ENCODE measurements at places on chromosomes 11 and 22.

DNA sequence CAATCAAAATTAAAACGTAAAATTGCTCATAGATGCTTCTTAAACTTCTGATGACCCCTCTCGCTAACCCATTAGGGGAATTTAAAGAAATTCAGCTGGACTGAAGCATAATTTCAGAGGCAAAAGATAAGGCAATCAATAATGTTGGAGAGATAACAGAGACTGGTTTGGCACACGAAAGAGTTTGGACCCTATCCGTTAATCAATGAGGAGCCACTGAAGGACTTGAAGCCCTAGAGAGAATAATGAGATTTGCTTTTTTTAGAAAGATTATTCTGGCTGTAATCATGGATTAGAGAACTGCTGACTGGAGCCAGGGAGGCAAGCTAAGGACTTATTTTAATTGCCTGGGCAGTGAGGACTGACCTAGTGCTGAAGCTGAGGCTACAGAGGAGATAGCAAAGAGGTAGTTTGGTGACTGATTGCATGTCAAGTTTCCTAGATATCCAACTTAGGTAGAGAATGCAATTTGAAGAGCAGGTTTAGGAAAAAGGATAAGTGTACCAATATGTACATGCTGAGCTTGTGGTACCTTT is 11.9 kb upstream of the ARHGAP42 start:
- DNase-seq: no peak

DNA sequence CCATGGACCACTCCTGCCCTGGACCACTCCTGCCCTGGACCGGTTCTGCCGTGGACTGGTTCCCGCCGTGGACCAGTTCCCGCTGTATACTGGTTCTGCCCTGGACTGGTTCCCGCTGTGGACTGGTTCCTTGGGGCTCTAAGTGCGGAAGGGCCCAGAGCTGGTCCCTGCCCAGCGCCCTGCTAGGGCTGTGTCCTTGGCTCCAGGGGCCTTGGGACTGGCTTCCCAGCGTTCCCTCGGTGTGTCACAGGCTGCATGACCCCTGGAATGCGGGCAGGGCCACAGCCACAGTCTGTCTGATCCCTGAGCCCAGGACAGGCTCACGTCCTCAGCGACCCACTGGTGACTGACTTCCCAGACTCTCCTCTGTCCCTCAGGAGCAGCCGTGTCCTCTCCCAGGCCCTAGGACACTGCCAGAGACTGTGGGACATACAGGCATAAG is 412.2 kb downstream of the TBC1D22A start:
- DNase-seq: no peak

DNA sequence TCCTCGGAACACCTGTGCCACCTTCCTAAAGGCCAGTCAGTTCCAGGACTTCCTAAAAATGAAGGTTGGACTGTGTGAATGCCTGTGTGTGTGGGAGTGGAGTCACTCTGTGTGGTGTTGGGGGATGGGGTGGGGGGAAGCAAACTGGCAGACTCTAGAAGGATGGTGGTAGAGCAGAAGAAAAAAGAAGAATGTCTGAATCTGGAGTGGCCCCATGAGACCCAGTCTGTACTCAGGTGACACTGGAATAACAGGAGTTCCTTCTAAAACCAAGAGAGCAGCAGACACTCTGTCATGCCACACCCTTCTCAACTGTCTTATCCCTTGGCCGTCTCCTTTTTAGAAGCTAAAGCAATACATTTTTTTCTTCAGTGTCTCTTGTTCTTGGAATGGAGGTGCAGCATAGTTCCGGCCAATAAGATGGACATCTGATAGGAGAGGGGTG is 82.9 kb downstream of the MAML2 start:
- no peak for DNase-seq

DNA sequence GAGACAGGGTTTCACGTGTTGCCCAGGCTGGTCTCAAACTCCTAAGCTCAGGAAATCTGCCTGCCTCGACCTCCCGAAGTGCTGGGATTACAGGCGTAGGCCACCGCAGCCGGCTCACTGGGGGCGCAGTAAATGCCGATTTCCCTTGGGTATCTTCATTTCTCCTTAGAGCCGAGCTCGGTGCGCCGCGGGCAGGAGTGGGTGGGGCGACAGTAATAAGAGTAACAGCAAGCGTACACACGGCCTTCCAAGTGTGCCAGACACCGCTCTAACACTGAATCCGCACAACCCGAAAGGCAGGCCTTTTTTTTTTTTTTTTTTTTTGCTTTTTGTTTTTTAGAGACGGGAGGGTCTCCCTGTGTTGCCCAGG is 500 bp upstream of the ADSL start:
- DNase-seq: peak; percentile 64

DNA sequence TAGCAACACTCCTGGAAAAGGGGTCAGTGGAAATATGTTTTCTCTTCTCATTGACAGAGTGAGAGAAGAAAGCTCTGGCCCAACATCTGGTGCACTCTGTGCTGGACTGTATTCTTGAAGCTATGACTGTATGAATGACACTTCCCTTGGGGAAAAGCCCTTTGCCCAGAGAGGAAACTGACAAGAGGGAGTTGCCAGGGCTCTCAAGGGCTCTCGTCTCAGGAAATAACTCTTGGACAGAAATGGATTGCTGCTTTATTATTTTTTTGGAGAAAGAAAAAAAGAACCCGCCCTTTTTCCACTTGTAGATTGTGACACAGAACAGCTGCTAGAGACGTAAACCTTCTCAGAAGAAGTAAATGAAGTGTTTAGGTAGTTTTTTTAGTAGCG is 11.4 kb downstream of the ETS1 start:
- DNase-seq: no peak

DNA sequence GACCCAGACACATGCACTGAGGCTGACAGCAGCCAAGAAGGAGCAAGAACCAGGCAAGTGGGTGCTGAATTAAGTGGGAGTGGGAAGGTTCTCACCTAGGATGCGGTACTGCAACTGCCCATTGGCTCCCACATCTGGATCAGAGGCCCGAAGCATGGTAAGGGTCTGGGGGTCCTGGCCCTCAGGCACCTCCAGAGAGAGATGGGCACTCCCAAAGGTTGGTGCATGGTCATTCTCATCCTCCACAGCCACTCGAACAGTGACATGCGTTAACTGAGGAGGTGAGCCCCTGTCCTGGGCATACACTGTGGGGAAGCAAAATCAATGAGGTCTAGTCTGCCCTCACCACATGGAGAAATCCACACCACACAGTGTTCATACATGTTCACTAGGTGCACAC is 9.3 kb upstream of the TPP1 start:
- no peak for DNase-seq

DNA sequence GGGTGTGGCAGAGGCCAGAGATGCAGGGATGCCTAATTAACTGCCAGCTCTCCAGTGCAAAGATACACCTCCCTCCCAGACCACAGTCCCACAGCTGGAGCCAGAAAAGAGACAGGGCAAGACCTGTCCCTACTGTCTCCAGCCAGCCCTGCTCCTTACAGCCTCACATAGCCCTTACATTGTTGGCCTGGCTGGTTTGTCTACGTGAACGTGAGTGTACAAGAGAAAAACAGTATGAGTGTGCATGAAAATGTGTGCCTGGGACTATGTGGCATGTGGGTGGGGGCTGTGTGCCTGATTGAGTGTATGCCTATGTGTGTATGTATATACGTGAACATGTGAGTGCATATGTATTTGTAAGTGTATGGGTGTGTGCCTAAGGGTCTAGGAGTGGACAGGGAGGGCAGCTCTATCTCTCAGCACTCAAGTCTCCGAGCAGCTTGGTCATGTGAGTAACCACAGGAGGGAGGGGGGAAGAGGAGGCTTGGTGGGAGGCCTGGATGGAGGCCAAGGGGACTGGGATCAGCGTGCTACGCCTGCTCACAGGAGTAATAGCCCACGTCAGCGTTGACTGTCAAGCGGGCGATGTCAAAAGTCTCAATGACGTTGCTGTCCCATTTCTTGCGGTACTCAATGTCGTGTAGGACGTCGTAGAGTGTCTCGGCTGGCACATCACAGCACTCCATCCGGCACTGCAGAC is 6.6 kb upstream of the ARAP1 start:
- no peak for DNase-seq

- peak; percentile 31 for DNase-seq
Measured at GRCh38 chr11:65496304-65497140, 2.3 kb upstream of the MALAT1 start.

GRCh38 chr11:18294862-18295261 is 27.1 kb downstream of the HPS5 start:
- DNase-seq: no peak

- no peak for DNase-seq
Measured at GRCh38 chr11:126153972-126154371, 57.5 kb downstream of the RPUSD4 start.

DNA sequence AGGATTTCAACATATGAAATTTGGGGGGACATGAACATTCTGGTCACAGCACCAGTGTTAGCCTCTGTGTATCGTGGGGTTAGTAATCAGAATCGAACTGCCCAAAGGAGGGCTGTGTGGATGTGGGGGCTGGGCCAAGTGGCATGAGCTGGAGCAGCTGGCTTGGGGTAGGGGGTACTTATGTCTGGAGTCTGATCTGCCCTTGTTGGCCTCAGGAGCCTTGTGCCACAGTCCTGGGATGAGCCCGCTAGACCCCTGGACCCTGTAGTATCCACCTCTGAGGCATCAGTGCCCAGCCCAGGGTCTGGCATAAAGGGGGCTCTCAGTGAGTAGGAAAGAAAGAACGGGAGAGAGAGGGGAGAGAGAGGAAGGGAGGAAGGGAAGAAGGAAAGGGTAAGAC is 67.3 kb downstream of the LRRC32 start:
- no peak for DNase-seq

DNA sequence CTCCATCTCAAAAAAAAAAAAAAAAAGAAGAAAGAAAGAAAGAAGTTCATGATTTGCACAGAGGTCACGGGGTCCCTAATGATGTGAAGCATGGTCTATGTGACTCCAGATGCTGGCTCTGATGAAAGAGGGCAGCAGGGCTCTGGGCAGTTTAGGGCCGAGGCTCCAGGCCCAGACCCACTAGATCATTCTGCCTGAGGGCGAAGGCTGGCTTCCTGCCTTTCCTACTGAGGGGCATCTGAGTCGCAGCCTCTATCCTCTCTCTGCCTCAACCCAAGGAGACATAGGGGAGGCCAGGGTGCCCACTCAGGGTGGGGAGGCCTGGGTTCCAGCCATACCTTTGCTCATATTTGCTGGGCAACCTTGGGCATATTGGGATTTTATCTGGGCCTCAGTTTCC is 4.8 kb downstream of the SLC35E4 start:
- no peak for DNase-seq

- DNase-seq: peak; percentile 62
Measured at GRCh38 chr11:2525166-2525861, 80.5 kb downstream of the KCNQ1 start.

DNA sequence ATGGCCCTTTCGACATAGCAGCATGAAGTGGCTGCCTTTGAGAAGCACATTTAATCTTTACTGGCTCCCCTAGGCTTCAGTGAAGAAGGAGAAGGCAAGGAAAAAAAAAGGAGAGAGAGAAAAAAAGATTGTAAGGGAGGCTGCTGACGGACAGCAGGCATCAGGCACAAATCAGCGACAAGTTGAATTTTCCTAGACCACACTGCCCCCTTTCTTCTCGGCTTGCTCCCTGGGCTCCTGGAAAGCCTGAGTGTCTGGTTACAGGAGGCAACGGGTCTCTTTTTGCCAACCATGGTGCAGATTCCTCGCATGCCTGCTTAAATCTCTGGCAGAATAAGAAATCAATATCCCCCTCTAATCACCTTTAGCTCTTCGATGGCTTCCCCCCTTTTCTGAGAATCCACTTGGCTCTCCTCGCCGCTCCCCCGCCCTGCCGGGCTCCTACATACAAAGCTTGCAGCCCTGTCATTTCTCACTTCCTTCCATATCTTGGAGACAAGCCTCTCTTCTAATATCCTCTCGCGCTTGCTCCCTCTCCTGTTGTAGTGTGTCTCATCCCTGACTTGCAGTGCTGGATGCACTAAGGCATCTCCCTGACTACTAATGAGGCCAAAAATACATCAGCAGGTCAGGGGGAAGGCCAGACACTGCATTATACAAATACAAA is 14.3 kb downstream of the BLID start:
- no peak for DNase-seq

DNA sequence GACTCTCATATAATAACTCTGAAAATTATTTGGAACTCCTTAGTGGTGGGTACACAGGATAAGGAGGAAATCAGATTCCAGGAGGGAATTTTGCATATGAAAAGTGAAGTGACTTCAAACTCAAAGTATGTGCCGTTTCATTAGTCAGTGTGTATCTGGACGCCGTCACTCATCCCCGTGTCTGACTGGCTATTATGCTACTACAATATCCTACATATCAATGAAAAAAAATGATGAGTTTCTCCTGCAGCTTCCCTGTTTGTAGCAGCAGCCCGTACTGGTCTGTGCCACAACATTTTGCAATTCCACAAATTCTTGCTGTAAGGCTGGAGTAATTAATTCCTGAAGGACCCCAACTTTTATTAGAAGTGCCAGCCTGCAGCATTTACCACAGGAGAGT is 16.5 kb downstream of the WT1 start:
- no peak for DNase-seq

DNA sequence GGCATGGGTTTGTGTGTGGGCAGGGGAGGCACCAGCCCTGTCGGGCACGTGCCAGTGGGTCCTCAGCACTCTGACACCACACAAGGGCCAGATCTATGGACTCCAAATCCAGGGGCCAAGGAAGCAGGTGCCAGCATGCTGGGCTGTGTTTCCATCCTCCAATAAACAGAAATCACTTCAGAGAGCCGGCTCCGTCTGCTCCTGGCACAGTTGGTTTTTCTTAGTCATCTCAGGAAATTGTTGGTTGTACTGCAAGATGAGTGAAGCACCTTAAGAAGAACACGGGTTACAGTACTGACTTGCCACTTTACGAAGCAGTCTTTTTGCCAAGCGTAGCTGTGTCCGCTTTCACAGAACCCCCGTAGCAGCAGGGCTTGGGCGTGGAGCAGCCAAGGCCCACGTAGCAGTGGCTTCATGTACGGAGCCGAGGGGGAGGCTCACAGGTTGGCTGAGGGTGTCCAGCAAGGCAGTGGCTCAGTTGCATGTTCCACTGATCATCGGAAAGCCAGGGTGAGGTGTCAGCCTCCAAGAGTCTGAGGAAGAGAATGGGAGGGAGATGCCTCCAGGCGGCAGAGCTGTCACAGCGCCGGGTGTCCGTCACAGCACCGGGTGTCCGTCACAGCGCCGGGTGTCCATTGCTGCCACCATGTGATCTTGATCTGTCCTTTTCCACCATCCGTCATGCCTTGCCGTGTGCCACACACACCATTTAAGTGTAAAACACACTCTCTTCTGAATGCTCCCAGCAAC is 314.9 kb downstream of the CTTN start:
- DNase-seq: no peak

DNA sequence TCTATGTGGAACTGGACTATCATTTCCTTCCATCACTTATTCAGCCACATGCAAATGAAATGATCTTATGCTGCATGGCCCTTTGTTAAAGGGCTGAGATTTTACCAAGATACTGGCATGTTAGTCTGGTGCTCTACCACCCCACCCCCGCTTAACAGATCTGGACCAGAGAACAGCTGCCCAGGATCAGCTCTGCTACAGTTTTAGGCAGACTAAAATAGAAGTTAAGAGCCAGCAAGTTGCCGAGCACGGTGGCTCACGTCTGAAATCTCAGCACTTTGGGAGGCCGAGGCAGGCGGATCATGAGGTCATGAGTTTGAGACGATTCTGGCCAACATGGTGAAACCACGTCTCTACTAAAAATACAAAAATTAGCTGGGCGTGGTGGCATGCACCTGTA is 4.6 kb downstream of the DDB1 start:
- no peak for DNase-seq

Measured in RPMI8226 (cell line).